ENCODE measurements at places on chromosomes 11 and 22.

- no peak for DNase-seq
These were observed 45.3 kb upstream of the ACCSL start for GRCh38 chr11:44002191-44003093.

DNA sequence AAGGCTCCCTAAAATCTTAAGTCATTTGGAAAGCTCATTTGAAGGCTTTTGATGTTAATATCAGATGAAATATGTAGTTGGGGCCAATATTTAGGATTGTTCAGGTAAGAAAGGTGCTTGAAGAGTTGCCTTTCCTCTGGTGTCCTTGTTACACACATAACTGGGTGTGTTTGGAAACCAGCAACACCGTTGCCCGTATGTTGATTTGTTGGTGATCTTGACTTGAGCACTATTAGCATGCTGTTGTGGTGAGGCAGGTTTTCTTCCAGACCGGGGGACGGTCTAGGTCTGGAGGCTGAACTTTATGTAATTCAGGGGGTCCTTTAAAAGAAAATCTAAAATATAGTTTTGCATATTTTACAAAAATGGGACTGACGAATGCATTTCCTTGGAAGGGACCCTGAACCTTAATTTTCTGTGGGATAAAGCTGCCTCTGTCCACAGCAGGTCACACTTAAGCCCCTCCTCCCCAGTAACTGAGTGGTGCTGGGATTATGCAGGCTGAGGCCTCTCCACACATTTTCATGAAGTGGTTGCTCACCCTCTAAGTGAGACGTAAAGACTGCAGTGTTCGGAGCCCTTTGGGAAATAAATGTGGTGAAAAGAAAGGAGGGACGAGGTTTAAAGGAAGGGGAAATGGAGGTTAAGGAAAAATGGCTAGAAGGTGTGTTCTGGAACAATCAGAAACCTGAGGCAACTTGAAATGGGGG is 1.8 kb downstream of the YWHAH start:
- no peak for DNase-seq

GRCh38 chr11:34806875-34807274 is 109.3 kb downstream of the APIP start:
- no peak for DNase-seq

DNA sequence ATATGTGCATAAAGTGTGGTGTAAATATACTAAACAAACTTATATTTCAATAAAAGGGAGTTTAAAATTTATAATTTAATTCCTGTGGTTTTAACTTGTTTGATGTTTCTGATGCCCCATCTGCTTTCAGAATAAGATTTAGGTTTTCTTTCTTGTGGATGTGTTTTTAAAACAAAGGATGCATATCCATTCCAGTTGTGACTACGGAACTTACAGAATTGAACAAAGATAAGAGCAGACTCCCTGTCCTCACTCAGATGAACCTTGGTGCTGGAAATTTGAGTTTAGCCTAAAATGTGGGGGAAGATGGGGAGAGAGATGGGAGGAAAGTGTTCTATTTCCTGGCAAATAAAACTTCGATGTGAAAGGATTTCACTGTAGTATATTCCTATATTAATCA is 2.5 kb downstream of the FJX1 start:
- no peak for DNase-seq

DNA sequence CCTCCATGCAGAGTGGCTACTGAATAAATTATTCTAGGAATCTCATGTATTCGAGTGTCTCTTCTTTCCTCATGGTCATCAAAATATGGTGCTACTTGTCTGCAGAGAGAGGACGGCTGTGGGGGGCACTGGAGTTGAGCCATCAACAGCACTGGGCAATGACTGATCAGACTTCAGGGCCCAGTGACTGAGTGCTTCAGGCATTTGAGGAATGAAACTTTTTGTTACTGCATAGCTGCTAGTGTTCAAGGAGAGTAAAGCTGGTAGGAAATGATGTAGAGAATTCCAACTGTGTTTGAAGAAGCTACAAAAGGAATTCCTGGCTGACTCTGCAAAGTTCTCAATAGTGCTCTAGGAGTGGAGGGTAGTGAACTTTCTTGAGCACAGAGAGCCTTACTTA is 277.7 kb downstream of the CADM1 start:
- no peak for DNase-seq

- no peak for DNase-seq
These were observed 16.1 kb downstream of the TMPRSS5 start for GRCh38 chr11:113689768-113690618.

DNA sequence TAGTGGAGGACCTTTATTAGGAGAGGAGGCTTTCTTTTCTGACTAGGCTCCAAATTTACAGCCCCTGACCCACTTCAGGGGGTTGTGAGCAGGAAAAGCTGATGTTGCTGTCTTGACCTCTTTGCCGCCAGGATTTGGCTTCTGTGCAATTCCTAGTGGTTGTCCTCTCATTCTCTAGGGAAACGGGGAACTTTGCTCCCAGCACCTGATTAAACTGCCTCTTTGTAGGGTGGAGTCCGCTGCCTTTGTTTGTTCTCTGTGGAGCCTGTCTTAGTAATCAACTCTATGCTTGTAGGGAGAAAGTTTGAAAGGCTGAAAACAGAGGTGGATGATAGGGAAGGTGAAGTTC is 16.3 kb downstream of the CTNND1 start:
- DNase-seq = no peak

DNA sequence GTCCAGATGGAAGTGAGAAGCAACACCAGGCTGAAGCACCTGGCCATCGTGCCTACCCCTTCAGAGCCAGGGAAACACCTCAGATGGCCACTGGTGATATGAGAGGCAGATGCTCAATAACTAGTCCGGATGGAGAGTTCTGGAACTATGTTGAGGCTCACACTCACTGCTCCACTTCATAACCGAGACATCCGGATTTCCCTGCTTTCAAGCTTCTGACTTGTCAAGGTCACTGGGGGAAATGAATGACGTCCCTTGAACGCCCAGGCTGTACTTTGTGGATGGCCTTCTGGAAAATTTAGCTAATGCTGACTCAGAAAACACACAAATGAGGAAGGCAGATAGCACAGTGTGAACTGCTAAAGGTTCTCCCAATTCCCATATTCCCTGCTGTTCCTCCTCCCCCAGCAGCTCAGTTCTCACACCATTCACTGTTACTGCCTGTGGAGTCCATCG is at the start of gene LYVE1:
LYVE1 (minus strand) TSS at position 180 of the 456 bp plus-strand sequence; CDS start at position 47, 133 bp downstream.
- DNase-seq = no peak

GRCh38 chr22:37396488-37397084 is 30.7 kb downstream of the ELFN2 start:
- no peak for DNase-seq

DNA sequence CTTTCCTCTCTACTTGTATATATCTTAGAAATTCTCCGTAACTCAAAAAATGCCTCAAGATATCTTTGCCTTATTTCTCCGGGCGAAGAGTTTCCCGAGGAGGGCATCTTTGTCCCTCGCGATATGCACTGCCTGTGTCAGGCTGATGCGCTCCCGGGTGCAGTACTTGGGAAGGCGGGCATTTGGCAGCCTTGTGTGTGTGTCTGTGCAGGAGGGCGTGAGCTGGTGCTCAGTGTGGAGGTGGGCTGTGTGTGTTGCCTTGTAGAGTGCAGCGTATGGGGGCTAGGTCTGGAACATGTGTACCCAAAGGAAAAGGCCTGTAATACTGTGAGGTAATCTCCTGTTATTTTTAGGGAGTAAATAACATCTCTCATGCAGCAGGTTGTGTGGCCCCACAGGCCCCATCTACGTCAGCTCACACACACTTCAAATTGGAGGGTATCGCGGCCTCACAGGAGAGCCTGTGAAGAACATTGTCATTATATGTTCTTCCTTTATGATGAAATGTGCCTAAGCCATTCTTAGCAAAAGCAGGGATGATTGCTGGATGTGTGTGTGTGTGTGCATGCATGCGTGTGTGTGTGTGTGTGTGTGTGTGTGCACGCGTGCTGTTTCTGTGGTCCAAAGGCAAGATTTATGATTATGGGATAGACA is 77.5 kb downstream of the KCNJ1 start:
- DNase-seq = no peak

DNA sequence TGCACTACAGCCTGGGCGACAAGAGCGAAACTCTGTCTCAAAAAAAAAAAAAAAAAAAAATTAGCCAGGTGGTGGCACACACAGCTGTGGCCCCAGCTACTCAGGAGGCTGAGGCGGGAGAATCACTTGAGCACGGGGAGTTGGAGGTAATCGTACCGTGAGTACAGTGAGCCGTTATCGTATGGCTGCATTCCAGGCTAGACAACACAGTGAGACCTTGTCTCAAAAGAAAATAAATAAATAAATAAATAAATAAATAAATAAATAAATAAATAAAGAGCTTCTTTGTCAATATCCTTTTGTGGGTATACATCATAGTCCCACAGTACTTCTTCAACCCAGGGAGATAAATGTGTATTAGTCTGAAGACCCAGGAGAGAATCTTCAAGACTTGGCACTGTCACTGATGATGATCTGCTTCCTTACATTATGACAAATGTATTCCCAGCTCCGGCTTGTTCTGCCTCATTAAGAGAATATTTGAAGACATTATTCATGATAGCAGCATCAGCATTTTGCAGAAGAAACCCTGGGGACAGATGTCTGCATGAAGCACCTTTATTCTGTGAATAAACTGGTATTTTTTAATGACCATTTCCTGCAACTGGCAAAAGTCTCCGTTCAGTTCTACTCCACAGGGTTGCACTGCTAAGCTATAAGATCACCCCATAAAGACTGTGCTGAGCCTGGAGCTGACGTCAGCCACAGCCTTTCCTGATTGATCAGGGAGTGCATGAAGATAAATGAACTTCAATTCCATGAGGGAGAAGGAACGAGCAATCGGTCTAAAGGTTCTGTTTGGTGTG is 1.6 kb upstream of the ACY3 start:
- DNase-seq = no peak

GRCh38 chr11:103633068-103633788 is 403.2 kb upstream of the DDI1 start:
- DNase-seq = no peak

DNA sequence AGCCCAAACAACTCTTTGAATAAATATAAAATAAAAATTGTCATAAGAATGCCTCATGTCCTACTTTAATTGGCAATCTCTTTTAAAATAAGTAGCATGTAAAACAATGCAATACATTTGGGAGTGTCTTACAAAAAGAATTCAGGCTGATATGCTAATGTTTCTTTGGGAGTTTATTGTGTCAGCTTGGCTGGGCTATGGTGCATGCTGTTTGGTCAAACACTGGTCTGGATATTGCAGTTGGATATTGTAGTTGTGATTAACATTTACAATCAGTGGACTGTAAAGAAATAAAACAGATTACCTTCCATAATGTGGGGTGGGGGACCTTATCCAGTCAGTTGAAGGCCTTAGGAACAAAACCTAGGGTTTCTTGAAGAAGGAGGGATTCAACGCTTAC is 37.0 kb upstream of the B3GAT1 start:
- DNase-seq = no peak

- no peak for DNase-seq
These were observed 43.8 kb downstream of the CHST1 start for GRCh38 chr11:45621588-45621987.

GRCh38 chr11:110174645-110175310 is 81.6 kb downstream of the ZC3H12C start:
- peak; percentile 64 for DNase-seq

- no peak for DNase-seq
These were observed 5.3 kb downstream of the KCNE3 start for GRCh38 chr11:74462009-74462408.

DNA sequence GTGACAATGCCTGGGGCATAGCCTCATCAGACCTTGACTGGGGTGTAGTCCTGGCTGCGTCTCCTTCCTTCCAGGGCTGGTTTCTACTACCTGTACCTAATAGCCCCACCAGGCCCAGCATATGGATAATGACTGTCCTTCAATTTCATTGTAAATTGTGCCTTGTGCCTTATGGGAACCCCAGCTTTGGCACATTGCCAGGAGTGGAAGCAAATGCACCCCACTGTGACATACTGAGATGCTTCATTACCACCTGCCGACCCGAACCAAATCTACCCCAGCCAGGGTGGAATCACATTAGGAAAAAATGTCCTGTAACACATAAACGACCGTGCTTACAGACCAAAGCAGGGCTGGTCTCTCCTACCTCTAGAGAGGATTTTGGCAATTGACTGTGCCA is 7.3 kb downstream of the TOP3B start:
- DNase-seq = peak; percentile 6

GRCh38 chr11:123560006-123560405 is 94.4 kb downstream of the SCN3B start:
- peak; percentile 77 for DNase-seq

DNA sequence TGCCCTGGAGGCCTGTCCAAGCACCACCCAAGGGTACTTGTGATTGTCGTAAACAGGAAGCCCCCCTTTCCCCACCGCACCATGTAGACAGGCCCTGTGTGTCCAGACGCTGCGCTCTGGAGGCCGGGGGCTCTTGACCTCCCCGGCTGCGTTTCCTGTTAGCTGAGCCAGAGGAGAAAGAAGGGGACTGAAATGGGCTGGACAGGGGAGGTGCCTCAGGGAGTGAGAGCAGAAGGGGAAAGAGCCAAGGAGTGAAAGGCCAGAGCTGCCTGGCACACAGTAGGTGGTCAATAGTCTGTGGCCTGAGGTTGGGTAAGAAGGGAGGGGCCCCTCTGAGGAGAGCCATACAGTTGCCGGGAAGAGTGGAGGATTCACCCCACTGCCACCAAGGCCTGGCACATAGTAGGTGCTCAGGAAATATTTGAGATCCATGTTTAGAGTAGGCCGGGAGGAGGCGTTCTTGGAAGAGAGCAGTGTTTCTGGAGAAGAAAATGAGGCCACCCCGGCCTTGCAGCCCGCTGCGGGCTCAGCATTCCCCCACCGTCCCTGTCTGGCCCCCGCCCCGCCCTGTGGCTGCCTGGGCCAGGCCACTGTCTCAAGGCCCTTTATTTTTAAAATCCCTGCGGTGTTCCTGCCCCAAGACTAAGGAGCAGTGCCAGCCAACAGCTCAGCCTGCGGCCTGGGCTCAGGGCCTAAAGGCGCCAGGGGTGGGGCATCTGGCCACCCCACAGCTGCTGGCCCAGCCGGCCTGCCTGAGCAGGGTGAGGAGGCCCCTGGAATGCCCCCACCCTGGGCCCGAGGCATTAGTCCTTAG is 13.6 kb upstream of the CDC42EP1 start:
- no peak for DNase-seq

DNA sequence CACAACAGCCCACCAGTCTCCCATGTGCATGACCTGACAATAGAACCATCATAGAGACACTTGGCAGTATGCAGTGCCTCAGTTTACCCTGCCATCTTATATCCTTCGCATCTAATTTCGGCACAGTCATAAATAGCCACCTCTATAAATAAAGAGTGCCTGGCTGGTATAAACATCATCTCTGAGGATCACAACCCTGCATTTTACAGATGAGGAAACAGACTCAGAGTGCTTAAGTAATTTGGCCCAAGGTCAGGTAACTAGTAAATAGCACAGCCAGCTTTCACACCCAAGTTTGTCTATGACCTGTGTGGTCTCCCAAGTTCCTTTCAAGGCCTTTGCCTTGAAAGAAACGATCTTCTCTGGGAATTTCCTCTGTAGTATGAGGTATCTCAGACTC is 44.6 kb downstream of the CYB5R2 start:
- DNase-seq = no peak

GRCh38 chr11:119982517-119983239 is 155.2 kb downstream of the TRIM29 start:
- peak; percentile 8 for DNase-seq

GRCh38 chr11:132131047-132131446 is 760.6 kb downstream of the NTM start:
- peak; percentile 95 for DNase-seq

- no peak for DNase-seq
These were observed 199.5 kb downstream of the AASDHPPT start for GRCh38 chr11:106276859-106277436.

GRCh38 chr22:22713416-22713815 is 69.0 kb downstream of the GGTLC2 start:
- DNase-seq = no peak

Measured in NCI-H2081 (cell line).